ENCODE measurements at places on chromosomes 12 and 14.

DNA sequence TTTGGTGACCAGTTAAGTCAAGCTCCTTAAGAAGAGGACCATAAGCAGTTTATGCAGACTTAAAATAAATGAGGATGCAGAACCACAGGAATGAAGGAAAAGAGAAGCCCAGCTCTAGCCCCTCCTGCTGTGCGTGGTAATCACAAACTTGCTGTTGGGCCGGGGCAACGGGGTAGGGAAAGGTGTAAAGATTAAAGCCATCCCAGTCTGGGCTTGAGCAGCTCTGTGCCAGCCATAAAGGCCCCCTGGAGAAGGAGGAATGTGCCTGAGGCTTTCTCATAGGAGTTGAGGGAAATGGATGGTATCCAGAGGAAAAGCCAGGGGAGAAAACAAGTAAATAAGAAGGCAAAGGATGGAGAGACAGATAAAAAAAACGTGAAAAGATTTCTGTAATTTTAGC lies 25.1 kb downstream of the TEP1 start:
- DNase-seq: no peak

GRCh38 chr12:57332646-57333312 lies 81.8 kb upstream of the STAC3 start:
- no peak for DNase-seq

- DNase-seq: no peak
These were observed 111.3 kb downstream of the DENND5B start for GRCh38 chr12:31479516-31480210.

- no peak for DNase-seq
These were observed 11.1 kb upstream of the CMAS start for GRCh38 chr12:22034709-22035506.

GRCh38 chr12:113862590-113863454 lies 103.3 kb downstream of the RBM19 start:
- no peak for DNase-seq

- no peak for DNase-seq
These were observed 92.0 kb downstream of the ITPR2 start for GRCh38 chr12:26740991-26741390.

DNA sequence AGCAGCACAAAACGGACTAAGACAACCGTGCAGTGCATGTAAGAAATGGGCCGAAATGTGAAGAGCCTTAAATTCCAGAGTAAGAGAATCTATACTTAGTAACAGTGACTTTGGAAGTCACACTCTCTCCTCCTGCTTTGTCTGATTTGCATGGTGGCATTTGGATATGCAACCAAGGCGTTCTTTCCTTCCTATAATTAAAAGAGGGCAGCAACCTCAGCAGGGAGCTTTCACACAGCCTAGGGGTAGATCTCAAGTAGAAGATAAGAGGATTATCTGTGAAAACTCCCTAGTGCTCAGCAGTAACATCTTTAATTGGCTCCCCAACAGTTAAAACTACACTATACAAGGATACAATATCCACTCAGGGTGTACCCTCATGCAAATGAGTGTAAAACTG lies 16.5 kb downstream of the GMFB start:
- no peak for DNase-seq

- DNase-seq: no peak
These were observed 78.7 kb downstream of the FZD10 start for GRCh38 chr12:130240831-130241590.

DNA sequence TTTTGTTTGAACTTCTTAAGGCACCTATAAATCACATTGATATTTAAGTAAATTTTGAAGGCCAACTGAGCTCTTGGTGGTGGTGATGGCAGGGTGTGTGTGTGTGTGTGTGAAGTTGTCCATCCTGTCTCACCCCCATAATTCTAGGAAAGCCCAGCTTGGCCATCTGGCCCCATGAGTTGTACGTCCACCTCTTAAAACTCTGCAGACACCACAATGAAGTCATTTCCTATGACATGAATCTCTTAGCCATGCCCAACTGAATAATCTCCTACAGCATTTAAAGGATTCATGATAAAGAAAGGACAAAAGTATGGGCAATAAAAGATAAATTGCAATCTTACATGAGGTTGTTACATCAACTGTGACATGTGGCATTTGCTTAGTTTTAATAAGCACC lies 123.4 kb downstream of the TTC7B start:
- DNase-seq: no peak

GRCh38 chr12:105391231-105391630 lies 60.7 kb downstream of the C12orf75 start:
- no peak for DNase-seq

DNA sequence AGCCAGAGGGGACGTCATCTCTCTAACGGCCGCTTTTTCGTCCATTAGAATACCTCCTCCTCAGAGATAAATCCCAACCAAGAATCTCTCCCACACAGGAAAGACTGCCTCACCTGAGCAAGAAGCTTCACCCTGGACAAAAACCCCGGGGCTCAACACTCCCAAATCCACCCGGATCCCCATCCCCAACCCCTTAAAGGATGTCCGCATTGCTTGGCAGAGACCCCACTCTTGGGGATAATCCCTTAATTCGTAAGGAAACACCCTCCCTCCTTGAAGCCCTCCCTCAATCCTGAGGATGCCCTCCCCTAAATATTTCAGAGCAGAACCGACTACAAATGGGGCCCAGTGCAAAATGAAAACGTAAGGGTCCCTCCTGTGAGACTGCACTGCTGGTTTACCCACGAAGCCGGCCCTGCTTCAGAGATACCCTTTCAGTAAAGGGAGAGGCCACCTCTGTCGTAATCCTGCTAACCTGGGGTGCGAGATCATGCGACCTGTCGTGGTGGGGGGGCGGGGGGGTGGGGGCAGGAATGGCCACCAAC lies 655 bp upstream of the DYNLL1 start:
- no peak for DNase-seq

- no peak for DNase-seq
These were observed 90.9 kb upstream of the PTHLH start for GRCh38 chr12:28063355-28063880.

DNA sequence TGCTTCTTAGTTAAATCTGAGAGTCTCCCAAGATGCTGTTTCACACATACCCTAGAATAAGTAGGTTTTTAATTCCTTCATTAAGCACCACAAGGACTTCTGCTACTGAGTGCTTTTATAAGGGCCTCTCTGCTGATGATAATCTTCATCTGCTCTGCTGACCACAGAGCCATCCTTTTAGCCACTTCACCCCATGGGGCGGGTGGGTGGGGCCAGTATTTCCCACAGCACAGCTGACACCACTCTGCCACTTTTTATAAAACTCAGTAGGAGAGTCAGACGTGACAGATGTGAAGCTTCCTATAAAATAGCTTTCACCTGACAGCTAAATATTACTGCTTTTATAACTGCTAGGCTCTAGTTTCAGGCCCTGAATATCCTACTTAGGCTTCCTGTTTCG lies 20.3 kb downstream of the FCF1 start:
- no peak for DNase-seq

GRCh38 chr12:108172033-108172432 lies 42.9 kb downstream of the WSCD2 start:
- DNase-seq: no peak
